Spleen (tissue), 13 donors: ENCODE measurements at places on chromosomes 4 and X. TPM values are rescaled to one million over a fixed set of nuclear protein-coding genes. Genes with fewer than 3 reads are reported as not detected.
A peak's percentile ranks its signal among the peaks of the same experiment; 100 is the strongest.

FOXO4 gene
- total RNA-seq = 35.7 TPM

MAGEB2 gene
- total RNA-seq = not detected

BST1 gene
- total RNA-seq = 26.8 TPM

GYPE gene
- 4.2 TPM for total RNA-seq

SUPT20HL1 gene
- not detected for total RNA-seq

ABHD18 gene
- 17.4 TPM for total RNA-seq

SPANXB1 gene
- total RNA-seq = not detected

SPIN4 gene
- 6.6 TPM for total RNA-seq

GASK1B gene
- 30.9 TPM for total RNA-seq

POF1B gene
- total RNA-seq = 3.8 TPM

DNA sequence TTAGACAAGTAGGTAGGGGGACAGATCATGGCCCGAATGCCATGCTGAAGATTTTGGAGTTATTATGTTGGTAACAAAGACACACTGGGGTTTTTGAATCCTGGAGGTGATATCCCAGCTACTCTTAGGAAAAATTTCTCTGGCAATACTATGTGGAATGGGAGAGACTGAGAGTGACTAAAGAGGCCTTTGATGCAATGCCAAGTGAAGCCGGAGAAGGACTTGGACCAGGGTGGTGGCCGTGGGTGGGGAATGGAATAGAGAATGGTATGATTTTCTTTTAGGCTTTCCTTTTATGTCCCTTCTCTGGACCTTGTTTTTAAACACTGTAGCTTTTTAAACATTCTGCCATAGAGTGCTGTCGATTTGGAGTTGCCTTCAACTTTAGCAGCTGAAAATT lies 141.6 kb downstream of the DCLK2 start:
- no peak overlapping the region for H3K4me3 ChIP-seq
- no peaks in the 10 kb centered on the region for H3K36me3 ChIP-seq
- DNase-seq = no peak
- H3K27ac ChIP-seq = no peak overlapping the region
- no peaks in the 10 kb centered on the region for H3K27me3 ChIP-seq

DNA sequence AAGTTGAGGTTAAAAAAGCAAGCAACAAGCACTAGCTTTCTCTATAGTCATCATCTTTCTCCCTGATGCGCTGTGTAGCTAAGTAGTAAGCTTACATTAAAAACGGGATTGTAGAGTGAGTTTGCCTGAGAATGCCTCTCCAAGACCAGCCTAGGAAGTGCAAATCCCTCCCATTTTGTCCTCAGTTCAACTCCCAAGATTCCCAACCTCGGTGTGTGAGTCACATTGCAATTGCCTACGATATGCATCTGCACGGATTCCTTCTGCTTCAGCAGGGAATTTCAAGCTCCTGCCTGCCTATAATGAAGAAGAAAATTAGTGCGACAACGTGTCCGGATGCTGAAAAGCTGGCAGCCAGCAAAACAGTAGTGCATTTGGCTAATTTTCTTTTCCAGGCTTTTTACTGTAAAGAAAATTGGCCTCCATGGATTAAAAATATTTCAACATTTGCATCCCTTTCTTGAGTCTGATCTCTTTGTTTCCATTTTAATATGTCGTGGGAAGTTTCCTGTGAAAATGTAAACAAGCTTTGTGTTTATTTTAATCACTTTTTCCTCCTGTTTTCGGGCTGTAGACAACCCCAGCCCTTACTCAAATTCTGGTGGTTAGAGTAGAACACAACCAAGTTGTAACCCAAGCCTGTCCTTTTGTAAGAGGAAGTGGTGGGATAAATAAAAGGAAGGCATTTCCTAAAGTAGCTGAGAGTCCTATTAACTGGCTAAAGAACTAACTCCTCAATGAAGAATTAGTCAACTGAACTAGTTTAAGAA lies 58.4 kb upstream of the TET2 start:
- H3K27me3 ChIP-seq = no peaks in the 10 kb centered on the region
- H3K4me3 ChIP-seq = no peak overlapping the region
- peaks cover 13% of the 10 kb centered on the region for H3K4me1 ChIP-seq
- no peak overlapping the region for H3K27ac ChIP-seq
- DNase-seq = no peak

DNA sequence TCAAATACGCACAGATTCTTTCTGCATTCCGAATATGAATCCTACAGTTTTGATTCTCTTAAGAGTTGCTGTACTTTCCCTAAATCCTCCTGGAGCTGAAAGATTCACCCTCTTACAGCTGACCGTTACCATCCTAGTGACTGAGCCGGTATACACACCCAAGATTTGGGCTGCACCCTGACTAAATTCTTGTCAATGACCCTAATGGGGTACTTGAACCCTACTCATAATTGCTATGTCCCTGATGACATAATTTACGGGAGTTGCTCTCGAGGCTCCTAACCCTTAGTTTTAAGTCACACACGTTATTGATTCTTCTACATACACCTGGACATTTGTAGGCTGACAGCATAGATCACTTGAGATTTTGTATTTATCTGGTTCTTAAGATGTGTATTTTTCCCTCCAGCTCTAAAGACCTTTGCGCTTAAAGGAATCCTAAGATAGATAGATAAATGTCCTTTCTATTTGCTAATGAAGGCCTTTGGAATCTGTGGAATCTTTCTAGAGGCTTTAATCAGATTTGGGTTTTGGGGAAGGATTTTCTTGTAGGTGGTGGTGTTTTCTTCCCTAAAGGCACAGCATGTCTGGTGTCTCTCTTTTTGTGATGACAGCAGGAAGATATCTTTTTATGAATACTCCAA lies 37.8 kb downstream of the CLDN34 start:
- H3K27ac ChIP-seq = no peak overlapping the region
- no peak for DNase-seq
- H3K4me3 ChIP-seq = no peak overlapping the region
- H3K36me3 ChIP-seq = no peaks in the 10 kb centered on the region
- no peaks in the 10 kb centered on the region for H3K27me3 ChIP-seq

DNA sequence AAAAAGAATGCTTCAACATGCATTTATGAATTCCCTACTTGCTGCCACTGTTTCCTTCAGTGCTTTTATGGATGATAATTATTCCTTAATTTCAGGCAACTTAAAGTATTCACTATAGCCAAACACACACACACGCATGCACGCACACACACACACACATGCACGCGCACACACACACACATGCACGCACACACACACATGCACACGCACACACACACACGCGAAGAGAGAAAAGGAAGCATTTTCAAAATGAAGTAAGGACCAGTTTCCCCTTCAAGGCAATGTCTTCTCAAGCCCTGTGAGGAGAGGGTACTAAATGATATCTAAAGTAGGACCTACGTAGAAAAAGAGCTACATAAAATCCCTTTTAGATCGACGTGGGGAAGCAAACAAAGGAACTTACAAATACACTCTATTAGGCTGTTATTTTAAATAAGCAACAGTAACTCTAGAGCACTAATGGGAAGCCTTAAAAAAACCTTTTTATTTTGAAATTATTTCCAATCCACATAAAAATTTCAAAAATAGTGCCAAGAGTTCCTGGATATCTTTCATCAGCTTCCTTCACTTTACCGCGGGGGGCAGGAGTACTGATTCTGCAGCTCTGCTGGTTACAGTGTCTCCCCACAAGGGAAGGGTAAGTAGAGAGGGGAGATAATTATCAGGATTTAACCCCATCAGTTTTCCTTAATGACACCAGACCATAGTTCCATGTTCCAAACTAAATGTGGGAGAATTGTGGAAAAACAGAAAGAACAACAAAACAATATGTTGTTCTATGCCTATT lies 13.7 kb downstream of the IRF2 start:
- H3K4me1 ChIP-seq = peaks cover 72% of the 10 kb centered on the region
- no peaks in the 10 kb centered on the region for H3K36me3 ChIP-seq
- no peaks in the 10 kb centered on the region for H3K27me3 ChIP-seq
- H3K4me3 ChIP-seq = peak overlapping the region; percentile 17

- DNase-seq = no peak
- no peak overlapping the region for H3K4me3 ChIP-seq
- no peaks in the 10 kb centered on the region for H3K27me3 ChIP-seq
- no peaks in the 10 kb centered on the region for H3K4me1 ChIP-seq
These were observed 135.2 kb upstream of the TSPAN5 start for GRCh38 chr4:98793658-98794057.

GRCh38 chr4:129179276-129179675 lies 83.3 kb downstream of the C4orf33 start:
- H3K36me3 ChIP-seq = no peaks in the 10 kb centered on the region
- H3K27me3 ChIP-seq = no peaks in the 10 kb centered on the region
- H3K27ac ChIP-seq = no peak overlapping the region
- no peak for DNase-seq
- H3K4me3 ChIP-seq = no peak overlapping the region

DNA sequence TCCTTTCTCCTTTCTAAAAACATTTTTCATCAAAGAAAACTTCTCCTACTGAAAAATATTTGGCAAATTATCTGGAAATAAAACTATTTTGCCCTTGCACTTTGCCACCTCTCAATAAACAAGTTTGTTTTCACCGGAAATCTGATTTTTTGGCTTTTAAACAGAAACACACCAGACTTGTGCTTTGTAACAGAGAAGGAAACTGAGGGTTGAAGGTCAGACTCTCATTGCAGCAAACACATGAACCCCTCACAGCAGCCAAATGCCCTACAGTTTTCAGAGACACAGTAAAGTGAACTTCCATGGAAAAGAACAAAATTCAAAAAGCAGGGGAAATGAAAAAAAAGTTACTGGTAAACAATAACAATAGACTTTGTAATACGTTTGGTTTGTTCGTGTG lies 95.6 kb upstream of the WDR17 start:
- H3K27me3 ChIP-seq = no peaks in the 10 kb centered on the region
- H3K4me1 ChIP-seq = peaks cover 15% of the 10 kb centered on the region
- no peak overlapping the region for H3K4me3 ChIP-seq
- no peaks in the 10 kb centered on the region for H3K36me3 ChIP-seq
- no peak overlapping the region for H3K27ac ChIP-seq

- no peaks in the 10 kb centered on the region for H3K4me1 ChIP-seq
- no peaks in the 10 kb centered on the region for H3K36me3 ChIP-seq
- no peak overlapping the region for H3K27ac ChIP-seq
These were observed 81.9 kb downstream of the HCCS start for GRCh38 chrX:11193035-11193469.

- H3K4me1 ChIP-seq = no peaks in the 10 kb centered on the region
- H3K36me3 ChIP-seq = no peaks in the 10 kb centered on the region
- DNase-seq = no peak
- no peak overlapping the region for H3K4me3 ChIP-seq
- H3K27ac ChIP-seq = no peak overlapping the region
- H3K27me3 ChIP-seq = no peaks in the 10 kb centered on the region
These were observed 37.3 kb upstream of the CCNI start for GRCh38 chr4:77113069-77113468.

GRCh38 chr4:60575336-60575735 lies 624.8 kb upstream of the ADGRL3 start:
- H3K36me3 ChIP-seq = no peaks in the 10 kb centered on the region
- no peak overlapping the region for H3K27ac ChIP-seq
- no peaks in the 10 kb centered on the region for H3K27me3 ChIP-seq

- no peaks in the 10 kb centered on the region for H3K27me3 ChIP-seq
- no peak for DNase-seq
- H3K36me3 ChIP-seq = no peaks in the 10 kb centered on the region
- no peaks in the 10 kb centered on the region for H3K4me1 ChIP-seq
These were observed 941.2 kb upstream of the TENM3 start for GRCh38 chr4:181301735-181302710.

GRCh38 chrX:153885968-153886903 lies at the start of gene L1CAM:
L1CAM (minus strand) TSS chrX:153886173; CDS start chrX:153875836, 10,337 bp downstream.
- H3K27me3 ChIP-seq = peaks cover 49% of the 10 kb centered on the region
- H3K4me3 ChIP-seq = no peak within 1 kb of the TSS
- DNase-seq = no peak
- H3K36me3 ChIP-seq = no peaks in the 10 kb centered on the region
- peaks cover 10% of the 10 kb centered on the region for H3K4me1 ChIP-seq

DNA sequence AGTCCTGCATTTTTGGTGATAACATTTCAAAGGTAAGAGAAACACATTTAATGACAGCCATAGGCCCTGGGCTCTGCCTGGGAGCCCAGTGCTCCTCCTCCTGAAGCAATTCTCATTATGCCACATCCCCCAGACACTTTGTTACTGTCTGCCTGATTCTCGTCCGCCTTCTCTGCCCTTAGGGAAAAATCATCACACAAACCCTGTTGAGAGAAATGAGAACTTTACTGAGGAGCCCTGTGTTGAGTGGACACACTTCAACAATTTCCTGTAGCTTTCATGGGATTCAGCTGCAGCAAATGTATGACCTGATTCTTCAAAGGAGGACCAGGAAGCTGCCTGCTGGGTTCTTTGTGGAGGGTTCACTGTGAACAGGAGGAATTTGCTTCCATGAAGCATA lies 566.5 kb upstream of the FRG1 start:
- no peak for DNase-seq
- H3K27me3 ChIP-seq = no peaks in the 10 kb centered on the region
- no peaks in the 10 kb centered on the region for H3K36me3 ChIP-seq
- H3K4me1 ChIP-seq = no peaks in the 10 kb centered on the region

DNA sequence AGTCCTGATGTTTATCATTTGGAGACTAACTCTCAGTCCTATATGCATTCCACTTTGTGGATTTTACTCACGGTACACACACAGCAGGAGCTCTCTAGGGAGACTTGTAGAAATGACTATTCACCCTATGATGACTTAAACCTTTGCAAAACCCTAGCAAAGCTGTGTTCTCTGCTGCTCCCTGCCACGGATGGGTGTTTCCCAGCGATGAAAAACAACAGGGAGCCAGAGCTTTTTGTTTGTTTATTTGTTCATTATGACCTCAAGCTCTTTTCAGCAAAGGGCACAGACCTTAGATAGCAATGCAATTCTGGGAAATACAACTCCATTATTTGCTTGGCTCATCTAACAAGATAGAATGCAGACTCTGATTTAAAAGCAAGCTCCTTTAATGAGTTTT lies 156.6 kb downstream of the GRIA3 start:
- no peak overlapping the region for H3K4me3 ChIP-seq
- H3K27me3 ChIP-seq = no peaks in the 10 kb centered on the region
- no peak for DNase-seq
- no peaks in the 10 kb centered on the region for H3K36me3 ChIP-seq

DNA sequence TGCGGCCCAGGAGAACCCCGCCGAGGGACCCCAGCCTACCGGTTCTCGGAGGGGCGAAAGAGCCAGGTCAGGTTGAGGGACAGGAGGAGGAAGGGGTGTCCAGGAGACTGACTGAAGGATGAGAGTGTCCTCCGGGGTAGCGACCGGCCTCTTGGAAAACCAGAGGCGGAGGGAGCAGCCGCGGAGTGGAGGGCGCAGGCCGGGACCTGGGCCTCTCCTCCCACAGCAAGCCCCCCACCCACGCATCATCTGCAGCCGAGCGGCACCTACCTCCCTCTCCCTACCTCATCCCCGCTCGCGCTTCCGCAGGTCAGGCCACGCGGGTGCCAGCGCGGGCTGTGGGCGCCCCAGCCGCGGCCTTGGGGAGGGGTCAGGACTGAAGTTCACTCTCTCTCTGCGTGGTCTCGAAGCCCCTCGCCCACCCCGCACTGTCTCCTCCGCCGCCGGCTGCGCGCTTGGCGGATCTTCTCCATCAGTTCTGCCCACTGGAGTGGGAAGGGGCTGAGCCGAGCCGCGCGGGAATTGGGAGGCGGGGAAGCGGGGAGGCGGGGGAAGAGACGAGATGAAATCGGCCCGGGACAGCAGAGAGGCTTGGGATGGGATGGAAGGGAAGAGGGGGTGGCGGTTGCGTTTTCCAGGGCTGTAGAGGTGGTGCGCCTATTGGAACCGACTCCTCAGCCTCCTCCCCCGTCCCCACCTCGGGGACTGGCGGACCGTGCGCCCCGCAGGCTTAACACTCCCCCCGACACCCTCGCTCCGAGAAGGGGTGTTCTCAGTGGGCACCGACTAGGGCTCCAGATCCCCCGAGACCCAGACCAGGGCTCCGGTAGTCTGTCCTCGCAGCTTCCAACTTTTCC lies 1.8 kb downstream of the NLGN4X start:
- peaks cover 23% of the 10 kb centered on the region for H3K27me3 ChIP-seq
- no peak overlapping the region for H3K27ac ChIP-seq
- no peaks in the 10 kb centered on the region for H3K36me3 ChIP-seq
- peaks cover 5% of the 10 kb centered on the region for H3K4me1 ChIP-seq
